ENCODE measurements at places on chromosomes 1 and 21. TPM values are rescaled to one million over a fixed set of nuclear protein-coding genes. Genes with fewer than 3 reads are reported as not detected.

DNA sequence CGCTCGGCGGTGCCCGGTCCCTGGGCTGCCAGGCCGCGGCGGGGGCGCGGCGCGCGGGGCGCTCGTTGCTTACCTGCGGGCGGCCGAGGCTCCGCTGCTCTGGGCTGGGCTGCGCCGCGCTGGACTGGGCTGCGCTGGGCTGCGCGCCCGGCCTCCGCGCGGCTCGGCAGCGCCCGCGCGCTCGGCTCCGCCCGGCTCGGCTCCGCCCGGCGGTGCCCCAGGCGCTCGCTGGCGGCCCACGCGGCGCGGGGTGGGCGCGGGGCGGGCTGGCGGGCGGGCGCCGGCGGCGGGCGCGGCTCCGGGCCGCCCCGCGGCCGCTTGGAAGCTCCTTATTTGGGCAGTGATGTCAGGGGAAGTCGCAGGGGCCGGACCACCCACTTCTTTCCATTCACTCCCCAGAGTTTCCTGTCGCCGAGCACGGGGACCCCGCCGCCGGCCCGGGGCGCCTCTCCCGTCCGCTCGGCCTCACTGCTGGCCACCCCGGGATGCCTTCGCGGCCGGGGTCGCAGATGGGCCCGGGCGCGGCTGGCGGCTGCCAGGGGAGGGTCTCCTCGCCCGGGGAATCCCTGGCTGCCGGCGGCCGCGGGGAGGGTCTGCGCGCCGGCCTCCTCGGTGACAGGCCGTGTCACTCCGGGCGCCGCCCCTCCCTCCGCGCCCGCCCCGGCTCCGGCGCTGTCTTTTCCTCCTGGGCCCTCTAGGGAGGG is 177.7 kb upstream of the EDN2 start:
- DNase-seq: peak; percentile 79

DNA sequence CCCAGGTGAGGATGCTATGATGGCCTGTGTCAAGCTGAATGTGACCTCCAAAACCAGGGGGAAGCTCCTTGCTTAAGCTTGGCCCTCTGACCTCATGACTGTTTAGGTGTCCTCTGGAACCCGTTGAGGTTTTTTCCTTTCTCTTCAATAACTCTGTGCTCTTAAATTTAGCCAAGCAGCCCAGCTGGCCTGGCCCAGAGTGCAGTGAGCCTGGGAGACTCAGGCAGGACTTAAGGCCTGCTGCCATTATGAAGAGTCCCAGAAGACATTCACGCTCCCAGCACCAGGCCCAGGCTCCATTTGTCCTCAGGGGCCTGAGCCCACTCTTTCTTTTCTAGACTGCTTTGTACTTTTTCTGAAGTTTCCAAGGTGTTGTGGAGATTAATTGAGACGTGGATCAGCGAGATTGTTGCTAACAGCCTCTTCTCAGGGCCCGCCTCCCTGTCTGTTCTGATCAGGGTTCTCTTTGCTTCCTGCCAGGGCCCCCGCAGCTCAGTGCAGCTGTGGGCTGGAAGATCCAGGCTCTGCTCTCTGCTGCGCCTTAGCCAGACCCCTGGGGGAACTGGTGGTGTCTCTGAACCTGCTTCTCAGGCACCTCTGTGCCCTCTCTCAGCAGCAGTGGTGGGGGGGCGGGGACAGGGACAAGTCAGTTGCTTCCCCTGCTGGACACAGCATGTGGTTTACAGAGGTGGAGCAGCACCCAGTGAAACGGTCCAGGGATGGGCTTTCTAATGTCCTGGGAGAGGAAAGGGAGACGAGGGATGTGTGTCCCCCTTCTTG is 124.2 kb downstream of the GRIK3 start:
- no peak for DNase-seq

DNA sequence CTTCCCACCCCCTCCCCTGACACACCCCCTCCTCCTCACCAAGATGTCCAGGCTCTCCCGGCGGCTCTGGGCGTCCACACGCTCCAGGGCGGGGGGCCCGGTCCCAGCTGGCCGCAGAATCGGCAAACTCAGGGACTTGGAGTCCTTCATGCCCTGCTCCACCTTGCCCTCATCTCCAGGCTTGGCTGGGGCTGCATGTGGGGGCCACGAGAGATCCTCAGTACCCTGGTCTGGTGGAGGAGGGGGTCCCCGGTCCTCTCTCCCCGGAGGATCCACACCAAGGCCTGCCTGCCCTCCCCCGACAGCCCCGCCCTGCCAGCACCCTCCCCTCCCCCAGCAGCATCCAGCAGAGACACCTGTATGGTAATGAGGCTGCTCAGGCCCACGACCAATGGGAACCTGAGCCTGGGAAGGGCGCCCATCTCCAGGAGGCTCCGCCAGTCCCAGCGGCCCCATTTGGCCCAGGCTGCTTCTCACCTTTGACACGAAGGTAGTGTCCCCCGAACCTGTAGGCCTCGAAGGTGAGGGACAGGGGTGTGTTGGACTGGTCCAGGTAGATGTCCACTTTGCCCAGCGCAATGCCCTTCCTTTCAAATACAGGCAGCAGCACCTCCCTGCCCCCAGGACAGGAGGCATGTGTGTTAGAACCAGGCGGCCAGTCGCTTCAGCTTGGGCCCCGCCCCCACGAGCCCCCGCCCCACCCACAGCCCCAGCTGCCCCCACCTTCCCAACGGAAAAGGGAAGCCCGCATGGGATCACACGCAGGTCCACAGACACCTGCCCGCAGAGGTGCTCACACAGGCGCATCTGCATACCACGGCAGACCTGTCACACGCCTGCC is 8.2 kb upstream of the TNFRSF25 start:
- DNase-seq: no peak

- DNase-seq: no peak
Measured at GRCh38 chr1:86394416-86394815, 1.7 kb downstream of the ODF2L start.

DNA sequence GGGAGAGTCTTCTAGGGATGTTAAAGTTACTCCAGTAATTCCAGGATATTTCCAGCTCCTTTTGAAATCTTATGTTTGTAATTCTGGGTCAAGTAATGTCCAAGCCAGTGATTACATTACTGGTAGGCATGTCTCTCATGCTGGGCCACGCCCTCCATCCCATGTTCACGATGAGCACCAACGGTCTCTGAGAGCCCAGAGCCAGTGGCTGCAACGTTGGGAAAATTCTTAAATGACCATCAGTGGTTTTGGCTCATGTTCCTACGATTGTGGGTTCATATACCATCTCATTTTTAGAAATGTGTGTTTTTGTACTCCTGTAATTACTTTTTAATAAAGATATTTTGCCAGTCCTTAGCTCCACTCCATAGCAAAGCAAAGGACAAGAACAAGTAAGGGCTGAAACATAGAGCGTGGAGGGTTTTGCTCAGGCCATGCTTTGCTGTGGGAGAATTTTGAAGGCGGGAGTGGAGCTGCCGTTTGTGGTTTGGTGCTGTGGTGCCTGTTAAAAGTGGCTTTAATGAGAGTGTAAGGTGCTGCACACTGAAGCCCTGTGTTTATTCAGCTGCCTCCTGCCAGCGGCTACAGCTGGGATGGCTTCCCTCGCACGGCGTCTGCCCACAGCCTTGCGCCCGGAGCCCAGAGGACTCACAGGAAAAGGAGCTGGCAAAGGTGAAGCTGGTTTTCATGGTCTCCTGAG is 28.9 kb downstream of the VANGL1 start:
- peak; percentile 89 for DNase-seq

The RAP1A gene
- 39.0 TPM for total RNA-seq

The ELF3 gene
- 0.59 TPM for total RNA-seq

Data from SJCRH30 (cell line).